Placental epithelial cell (primary cell): ENCODE measurements at places on chromosomes 12 and 14. TPM values are rescaled to one million over a fixed set of nuclear protein-coding genes. Genes with fewer than 3 reads are reported as not detected.

Gene RPL10L
- total RNA-seq: not detected in 2 replicates

Gene TAS2R7
- 0.39 TPM in 1 of 2 replicates, not detected in the other for total RNA-seq

Gene TRIM9
- total RNA-seq: 2.4 and 2.7 TPM in 2 replicates

Gene CDKN3
- total RNA-seq: 5.1 and 20.6 TPM in 2 replicates

Gene AKAP5
- total RNA-seq: under 0.01 and 0.33 TPM in 2 replicates

Gene SPTB
- 0.39 and 0.98 TPM in 2 replicates for total RNA-seq

Gene RTN1
- not detected in 2 replicates for total RNA-seq

Gene MEG3
- 363 and 1,167 TPM in 2 replicates for total RNA-seq

Gene RERG
- not detected in 2 replicates for total RNA-seq

Gene CLEC4C
- not detected in 2 replicates for total RNA-seq

Gene EMP1
- total RNA-seq: 106 and 325 TPM in 2 replicates

Gene KLRC4
- 1.2 TPM in 1 of 2 replicates, not detected in the other for total RNA-seq

Gene PLEKHD1
- total RNA-seq: 0.22 and 0.39 TPM in 2 replicates
